Stimulated activated CD4-positive, alpha-beta T cell treated with anti-CD3 and anti-CD28 coated beads, Interleukin-15, amount 100 ng/mL, for 1 hour (primary cell): ENCODE measurements at places on chromosomes 3 and 15.
A peak's percentile ranks its signal among the peaks of the same experiment; 100 is the strongest.

GRCh38 chr15:41513506-41514227 lies at the start of gene LTK:
Gene LTK (minus strand): TSS chr15:41513827. CDS start chr15:41513709, 118 bp downstream.
- no peak for DNase-seq

DNA sequence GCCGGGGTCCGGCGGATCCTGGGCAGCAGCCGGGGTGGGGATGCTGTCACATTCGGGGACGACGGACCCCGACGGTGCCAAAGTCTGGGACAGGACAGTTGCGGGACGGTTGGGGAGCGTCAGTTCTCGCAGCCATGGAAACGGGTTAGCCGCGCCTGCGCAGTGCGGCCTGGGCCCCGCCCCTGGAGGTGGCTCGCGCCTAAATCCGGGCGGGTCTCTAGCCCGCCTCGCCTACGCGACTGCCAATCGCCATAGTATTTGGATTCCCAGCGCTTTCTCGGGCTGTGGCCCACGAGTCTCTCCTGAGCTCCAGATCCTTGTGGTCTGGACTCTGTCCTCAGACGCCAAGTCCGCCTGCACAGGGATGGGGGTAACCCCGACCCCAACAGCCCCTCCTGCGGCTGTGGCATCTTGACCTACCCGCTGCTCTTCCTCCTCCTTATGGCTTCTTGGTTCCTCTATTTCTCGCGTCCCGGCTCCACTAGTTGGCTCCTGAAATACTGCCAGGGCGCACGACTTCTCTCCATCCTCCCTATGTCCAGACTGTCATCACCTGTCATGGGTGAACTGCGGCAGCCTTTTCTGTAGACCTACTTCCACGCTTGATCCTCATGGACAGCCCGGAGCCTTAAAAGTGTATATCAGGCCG lies at the start of gene ZMYND10:
TSS of gene ZMYND10 (minus strand) at position 147 of the 649 bp plus-strand sequence. CDS start 153 bp downstream, outside the sequence.
- DNase-seq, result peak; percentile 57

- DNase-seq, result no peak
Measured at GRCh38 chr3:122727766-122728165, 47.1 kb downstream of the PARP14 start.

- DNase-seq, result no peak
Measured at GRCh38 chr3:124701687-124702086, 28.6 kb upstream of the UMPS start.

DNA sequence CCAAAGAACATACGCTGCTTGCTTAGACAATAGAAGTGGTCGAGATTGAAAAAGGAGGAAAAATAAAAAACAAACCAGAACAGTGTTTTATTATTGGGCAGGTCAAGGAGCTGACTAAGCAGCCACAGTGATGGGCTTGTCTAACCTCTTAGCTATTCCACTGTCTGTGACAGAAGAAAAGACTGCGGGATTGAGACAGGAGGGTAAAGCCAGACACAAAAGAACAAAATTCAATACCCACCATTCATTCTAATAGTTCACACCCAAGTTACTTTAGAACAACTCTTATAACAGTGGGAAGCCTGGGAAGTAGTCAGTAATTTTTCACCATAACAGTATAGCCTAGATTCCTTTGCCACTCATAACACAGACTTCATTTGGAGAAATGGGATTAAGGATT lies 435.4 kb downstream of the MFSD1 start:
- no peak for DNase-seq

DNA sequence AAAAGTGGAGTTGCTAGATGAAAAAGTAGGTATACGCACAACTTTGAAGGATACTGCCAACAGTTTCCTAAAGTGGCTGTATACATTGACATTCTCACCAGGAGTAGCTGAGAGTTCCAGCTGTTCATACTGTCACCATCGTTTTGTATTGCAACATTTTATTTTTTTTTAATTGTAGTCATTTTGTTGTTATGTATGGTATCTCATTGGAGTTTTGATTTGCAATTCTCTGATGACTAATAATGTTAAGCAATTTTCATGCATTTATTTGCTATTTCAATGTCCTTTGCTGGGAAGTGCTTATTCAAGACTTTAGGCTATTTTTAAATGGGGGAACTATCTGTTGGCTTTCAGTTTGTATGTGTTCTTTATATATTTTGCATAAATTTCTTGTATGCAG lies 185.1 kb upstream of the TGFBR2 start:
- DNase-seq, result no peak

DNA sequence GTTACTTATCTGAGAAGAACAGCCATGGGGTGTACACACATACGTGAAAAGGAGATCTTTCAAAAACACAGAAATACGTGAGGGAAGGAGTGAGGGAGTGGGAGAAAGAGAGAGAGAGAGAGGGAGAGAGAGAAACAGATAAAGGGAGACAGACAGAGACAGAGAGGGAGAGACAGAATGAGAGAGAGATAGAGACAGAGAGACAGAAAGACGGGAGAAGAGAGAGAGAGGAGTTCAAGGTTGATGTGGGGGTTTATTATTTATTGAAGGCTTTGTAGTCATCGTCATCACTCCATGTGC lies 64.0 kb downstream of the CHST2 start:
- DNase-seq, result no peak

DNA sequence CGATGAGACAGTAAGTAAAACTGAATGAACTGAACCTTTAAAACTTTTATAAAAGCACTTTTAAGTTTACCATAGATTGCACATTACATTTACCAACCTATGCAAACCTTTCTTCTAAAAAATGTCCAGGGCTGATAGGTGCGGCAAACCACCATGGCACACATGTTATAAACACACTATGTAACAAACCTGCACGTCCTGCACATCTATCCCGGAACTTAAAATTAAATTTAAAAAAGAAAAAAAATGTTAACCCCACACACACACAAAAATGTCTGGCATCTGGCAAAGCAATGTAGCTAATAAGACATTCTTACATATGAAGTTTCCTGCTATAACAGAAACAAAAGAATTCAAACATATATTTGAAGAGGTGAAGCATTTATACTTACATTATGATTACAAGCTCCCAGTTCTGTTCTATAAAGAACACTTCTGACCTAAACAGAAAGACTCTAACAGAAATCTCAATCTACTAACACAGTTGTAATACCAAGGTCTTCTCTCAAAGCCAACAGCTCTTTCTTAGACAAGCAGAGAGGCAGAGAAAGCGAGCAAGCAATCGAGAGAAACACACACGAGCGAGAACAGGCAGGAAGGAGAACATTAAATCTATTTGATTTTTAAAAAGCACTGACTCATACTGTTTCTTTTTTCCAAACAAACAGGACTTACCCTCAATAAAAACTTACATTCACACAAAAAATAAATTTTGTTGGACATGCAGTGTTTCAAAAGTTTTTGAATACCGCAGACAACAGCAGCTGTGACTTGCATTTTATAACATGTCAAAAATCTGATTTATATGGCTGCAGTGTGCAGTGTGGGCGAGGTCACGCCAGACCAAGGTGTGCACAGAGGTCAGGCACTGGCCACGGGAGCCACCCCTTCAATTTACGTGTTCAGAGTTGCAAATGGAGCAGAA lies at the start of gene NRG4:
TSS of gene NRG4 (minus strand) at position 798 of the 925 bp plus-strand sequence. CDS start 1,194 bp downstream, outside the sequence.
- DNase-seq, result no peak

- no peak for DNase-seq
Measured at GRCh38 chr15:83709811-83710210, 55.9 kb downstream of the ADAMTSL3 start.

GRCh38 chr3:191523148-191523547 lies 62.2 kb downstream of the PYDC2 start:
- no peak for DNase-seq

DNA sequence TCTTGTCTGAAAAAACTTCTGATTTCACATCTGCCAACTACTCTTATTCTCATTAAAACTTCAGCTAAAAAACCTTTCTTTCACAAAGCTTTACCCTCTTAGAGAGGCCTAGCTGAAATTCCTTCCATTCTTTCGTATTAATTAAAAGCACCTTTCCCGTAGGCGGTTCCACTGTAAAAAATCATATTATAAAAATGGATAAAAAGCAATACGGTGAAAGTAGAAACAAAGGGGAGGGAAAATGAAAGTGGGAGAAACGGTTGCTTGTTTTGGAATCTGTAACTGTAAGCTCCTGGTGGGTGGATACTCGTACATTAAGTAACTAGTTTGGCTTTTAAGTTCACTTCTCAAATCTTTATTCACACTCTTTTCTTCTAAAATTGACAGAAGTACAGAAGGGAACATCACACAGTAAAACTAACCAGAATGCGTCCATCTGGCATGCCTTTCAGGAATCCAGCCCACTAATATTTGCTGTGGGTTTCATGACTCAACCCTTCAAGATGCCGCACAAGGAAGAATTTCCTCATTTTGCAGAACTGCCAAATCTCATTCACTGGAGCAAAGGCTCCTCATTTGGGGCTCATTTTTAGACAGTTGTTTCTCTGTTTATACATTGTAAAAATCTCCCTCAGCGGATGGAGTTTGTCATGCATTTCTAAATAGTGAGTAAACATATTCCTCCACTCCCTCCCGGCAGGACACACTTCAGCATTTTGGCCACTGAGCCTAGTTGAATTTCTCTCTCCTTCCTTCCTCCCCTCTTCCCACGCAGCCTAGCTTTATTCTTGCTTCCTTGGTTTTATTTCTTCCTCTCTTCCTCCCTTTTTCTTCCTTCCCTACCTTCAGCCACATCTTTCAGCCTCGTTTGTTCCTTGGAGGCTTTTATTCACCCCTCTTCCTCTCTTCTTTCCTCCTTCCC lies 419.5 kb upstream of the NAALADL2 start:
- DNase-seq, result no peak
